Stimulated activated CD4-positive, alpha-beta T cell treated with anti-CD3 and anti-CD28 coated beads, Interleukin-15, amount 100 ng/mL, for 24 hours (primary cell): ENCODE measurements at places on chromosomes 3 and 15.

DNA sequence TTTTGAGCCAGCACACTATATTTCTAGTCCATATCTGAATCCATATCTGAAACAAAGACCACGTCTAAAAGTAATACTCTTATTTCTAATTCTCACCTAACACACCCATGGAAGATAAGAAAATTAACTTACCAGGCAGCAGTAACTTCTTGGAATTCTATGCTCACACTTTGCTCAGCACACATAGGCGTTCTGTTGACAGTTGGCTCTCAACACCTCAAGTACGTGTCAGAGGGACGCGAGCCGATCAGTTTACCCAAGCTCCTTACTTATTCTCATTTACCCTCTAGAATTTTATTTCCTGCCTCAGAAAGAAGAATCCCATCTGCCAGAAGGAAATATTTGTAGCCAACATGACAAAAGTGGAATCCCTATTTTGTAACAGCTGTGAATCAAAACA lies 911.9 kb downstream of the FHIT start:
- DNase-seq, result no peak

- DNase-seq, result no peak
Measured at GRCh38 chr3:58620421-58620820, 43.2 kb upstream of the FAM107A start.

DNA sequence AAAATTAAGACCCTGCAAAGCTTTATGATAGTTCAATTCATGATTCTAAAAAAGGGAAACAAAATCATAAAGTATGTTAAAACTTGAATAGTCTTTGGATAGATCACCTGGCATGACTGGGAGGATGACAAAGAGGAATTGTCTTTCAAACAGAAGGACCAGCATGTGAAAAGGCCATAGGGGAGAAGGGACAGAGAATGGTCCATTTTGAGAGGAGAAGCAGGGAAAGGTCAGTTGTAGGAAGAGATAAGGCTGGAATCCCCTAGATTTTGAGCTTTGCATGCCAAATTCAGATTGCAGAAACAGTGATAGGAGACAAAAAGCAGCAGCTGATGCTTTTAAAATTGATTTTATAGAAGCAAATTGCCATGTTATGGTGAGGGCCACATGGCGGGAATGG lies 12.7 kb downstream of the PROS1 start:
- no peak for DNase-seq

GRCh38 chr15:65599677-65600076 lies 11.3 kb downstream of the INTS14 start:
- DNase-seq, result no peak

GRCh38 chr3:81425198-81425868 lies 336.1 kb downstream of the GBE1 start:
- no peak for DNase-seq

GRCh38 chr15:91981821-91982800 lies 128.6 kb downstream of the SLCO3A1 start:
- no peak for DNase-seq

- DNase-seq, result no peak
Measured at GRCh38 chr15:34132881-34133280, 31.0 kb downstream of the PGBD4 start.

- peak; percentile 75 for DNase-seq
Measured at GRCh38 chr15:91852741-91853510, 582 bp upstream of the SLCO3A1 start.
